ENCODE measurements at places on chromosomes 6 and 20. TPM values are rescaled to one million over a fixed set of nuclear protein-coding genes. Genes with fewer than 3 reads are reported as not detected.

DNA sequence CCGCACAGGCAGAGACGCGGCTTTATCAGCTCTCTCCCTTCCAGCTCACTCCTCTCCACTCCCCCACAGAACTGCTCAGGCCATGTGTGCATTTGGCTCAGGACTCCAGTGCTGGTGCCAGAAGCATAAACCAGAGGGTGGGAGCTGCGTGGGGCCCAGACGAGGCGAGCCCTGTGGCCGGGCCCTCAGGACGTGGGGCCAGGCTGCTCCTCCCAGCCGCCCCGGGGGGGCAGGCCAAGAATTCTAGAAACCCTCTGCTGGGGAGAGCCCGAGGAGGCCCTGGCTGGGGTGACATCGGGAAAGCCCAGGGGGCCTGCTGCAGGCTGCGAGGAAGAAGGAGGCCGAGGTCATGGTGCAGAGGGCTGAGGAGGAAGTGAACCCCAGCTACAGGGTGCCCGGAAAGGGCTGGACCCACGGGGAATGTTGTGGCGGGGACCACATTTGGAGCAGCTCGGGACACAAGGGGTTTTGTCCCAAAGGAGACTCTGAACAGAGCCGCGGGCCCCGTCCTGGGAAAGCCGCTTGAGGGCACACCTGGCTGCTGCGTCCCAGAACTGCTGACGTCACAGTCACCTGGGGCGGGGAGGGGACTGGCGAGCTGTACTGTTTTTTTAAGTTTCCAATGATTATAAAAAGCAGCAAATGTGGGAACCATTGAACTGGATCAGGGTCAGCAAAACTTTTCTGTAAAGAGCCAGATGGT lies 107.1 kb downstream of the BANF2 start:
- H3K4me1 ChIP-seq = no peaks in the 10 kb centered on the region
- no peak for DNase-seq
- no peak overlapping the region for H3K4me3 ChIP-seq
- peaks cover 3% of the 10 kb centered on the region for H3K27me3 ChIP-seq
- no peaks in the 10 kb centered on the region for H3K36me3 ChIP-seq
- H3K27ac ChIP-seq = no peak overlapping the region

Gene TNFRSF6B
- 1.1 TPM for total RNA-seq

- no peak overlapping the region for H3K27ac ChIP-seq
- no peaks in the 10 kb centered on the region for H3K36me3 ChIP-seq
- no peak for DNase-seq
- H3K27me3 ChIP-seq = peaks cover 4% of the 10 kb centered on the region
Observed at GRCh38 chr20:50389808-50390684, 120.1 kb upstream of the PTPN1 start.

- H3K4me1 ChIP-seq = no peaks in the 10 kb centered on the region
- H3K27ac ChIP-seq = no peak overlapping the region
- peaks cover 8% of the 10 kb centered on the region for H3K27me3 ChIP-seq
- H3K4me3 ChIP-seq = no peak overlapping the region
- no peak for DNase-seq
- no peaks in the 10 kb centered on the region for H3K36me3 ChIP-seq
Observed at GRCh38 chr20:57112448-57112847, 154.0 kb downstream of the BMP7 start.

DNA sequence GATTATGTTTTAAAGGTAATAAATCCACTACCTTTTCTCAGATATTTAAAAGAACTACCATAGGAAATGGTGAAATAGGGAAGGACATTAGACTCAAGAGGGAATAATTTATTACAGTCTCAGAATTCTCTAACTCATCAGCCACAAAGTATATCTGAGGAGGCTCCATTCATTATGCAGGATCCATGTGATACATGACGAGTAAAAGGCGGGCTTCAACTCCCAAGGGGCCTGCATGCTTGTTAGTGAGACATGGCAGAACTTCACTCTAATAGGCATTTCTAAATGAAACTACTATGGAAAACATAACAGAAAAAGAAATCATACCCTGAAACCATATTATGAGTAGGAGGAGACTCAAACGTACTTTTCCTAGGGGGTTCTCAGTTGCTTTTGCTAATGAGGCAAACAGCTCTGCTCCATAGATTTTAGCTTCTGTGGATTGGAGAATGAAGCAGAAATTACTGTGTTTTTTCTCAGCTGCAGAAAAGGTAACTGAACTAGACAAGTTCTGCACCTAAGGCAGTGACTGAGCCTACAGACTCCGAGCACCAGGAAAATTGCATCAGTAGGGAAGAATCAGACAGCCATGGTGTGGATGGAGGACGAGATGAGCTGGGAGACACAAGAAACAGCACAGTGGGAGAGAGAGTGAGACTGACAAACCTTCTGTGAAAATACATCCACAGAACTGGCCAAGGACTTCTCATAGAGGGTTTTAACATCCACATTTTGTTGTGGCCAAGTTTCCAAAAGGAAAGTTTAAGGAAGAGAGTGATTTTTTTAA lies 254.6 kb upstream of the PRDM1 start:
- peaks cover 3% of the 10 kb centered on the region for H3K27me3 ChIP-seq
- H3K4me1 ChIP-seq = no peaks in the 10 kb centered on the region
- H3K27ac ChIP-seq = no peak overlapping the region
